ENCODE measurements at places on chromosomes 3 and 15.

GRCh38 chr3:118980832-118981231 lies 53.8 kb downstream of the IGSF11 start:
- DNase-seq: no peak

DNA sequence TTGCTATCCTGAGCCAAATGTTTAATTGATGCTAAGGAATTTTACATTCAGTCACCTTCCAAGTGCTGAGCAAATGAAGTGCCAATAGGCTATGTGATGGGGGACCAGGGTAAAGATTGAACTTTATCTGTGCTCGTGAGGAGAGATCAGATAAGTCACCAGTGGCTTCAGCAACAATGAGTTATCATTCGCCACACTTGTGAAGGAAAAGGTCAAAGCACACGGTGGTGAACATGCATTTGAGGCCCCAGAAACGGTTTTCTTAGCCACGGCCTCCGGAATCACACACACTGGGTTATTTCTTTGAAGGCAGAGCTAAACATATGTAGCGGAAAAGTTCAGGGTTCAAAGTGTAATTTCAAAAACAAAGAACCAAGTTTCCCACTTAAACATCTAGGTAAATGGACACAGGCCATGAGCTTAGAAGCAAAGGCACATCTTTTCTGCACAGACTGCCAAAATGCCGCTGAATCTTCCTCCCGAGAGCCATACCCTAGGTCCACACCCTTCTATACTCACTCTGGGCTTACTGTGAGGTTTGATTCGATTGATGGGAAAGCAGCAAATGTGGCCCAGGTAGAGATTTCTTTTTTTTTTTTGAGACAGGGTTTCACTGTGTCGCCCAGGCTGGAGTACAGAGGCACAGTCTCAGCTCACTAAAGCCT lies 268.5 kb downstream of the SHQ1 start:
- DNase-seq: no peak

- DNase-seq: no peak
Measured at GRCh38 chr3:71185733-71186455, 397.6 kb downstream of the FOXP1 start.

- DNase-seq: no peak
Measured at GRCh38 chr3:149830902-149831301, 17.9 kb downstream of the RNF13 start.

DNA sequence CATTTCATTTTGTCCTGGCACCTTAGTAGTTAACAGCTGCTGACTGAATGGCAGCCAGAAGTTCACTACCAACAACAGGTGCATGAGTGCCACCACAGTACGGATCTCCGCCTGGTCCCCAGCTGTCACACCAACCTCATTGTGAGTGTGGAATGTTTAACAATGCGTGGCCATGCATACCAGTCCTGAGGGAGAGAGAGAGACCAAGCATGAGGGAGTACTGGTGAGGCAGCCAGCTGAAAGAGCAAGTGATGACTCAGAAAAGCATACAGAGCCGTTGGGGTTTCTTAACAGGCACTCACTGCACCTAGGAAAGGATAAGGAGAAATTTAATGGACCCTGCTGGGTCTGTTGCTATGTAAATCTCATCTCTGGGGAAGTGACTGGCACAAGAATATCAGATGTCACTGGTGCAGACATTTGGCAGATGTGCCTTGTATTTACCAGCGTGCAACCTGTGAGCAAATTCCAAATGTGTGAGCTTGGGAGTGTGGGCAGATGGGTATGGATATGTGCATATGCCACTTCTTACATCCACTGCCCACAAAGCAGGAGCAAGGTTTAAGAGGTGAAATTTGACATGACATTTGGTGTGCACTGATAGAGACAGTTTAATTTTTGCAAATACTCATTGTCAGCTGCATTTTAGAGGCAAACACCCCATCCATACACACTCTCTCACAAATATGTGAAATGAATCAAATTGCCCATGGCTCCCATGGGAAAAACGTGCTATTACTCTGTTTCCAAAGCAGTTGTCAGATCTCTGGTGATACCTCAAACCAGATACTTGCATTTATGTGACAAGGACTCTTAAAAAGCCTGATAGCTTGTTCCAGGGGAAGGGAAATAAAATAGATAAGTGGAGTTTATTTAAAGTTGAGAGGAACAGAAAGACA lies 245.2 kb upstream of the ARPP21 start:
- DNase-seq: no peak

GRCh38 chr15:80530737-80531365 lies 126.7 kb downstream of the ARNT2 start:
- DNase-seq: no peak

GRCh38 chr3:136543385-136543784 lies 208.8 kb downstream of the STAG1 start:
- DNase-seq: no peak

DNA sequence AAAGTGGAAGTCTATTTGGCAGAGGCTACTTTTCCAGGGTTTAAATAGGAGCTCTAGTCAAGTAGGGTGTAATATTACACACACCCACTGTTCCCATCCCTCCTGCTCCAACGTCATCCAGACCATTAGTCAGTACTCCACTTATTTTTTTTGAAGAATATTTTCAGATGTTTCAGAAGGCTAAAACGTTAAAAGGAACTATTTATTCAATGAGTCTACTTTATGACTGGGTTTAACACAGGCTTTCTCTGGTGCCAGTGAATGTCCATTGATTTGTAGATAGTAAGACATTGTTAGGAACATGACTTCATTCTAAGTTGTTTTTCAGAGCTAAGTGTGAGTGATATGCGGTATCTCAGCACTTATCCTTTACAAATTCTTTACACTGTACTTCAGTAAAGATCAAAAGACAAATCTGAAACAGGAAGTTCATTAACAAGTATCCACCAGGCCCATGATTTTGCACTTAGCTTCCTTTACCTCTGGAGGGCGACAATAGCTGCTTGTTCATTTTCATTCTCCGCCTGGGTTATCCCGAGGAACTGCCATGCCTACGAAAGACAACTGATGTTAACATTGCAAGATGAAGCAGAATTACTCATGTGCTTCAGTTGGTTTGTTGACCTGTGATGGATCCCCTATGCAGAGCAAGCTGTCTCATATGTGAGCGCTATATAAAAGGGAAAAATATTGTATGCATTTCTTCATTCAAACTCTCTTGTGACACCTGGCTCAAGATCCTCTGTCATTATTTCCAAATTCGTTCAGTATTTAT lies 158.7 kb downstream of the USP13 start:
- DNase-seq: peak; percentile 72

GRCh38 chr3:184685646-184686045 lies 26.2 kb downstream of the MAGEF1 start:
- no peak for DNase-seq

DNA sequence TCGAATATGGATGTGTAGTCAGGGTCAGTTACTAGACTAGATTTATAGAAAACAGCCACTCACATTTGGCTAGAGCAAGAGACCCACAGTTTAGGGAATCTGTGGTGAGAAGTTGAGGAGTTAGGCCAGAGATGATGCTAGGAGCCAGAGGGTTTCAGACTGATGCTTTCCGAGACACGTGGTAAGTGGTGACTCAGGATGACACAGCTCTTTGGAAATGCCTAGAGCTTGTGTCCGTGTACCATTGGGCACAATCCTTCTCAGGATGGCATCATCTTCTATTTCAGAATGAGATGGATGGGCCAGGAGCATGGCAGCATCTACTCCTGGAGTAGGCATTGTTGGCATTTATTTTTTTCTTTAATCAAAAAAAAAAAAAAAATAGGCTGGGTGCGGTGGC lies 28.5 kb downstream of the PTPRG start:
- peak; percentile 33 for DNase-seq

GRCh38 chr3:43855674-43856299 lies 165.0 kb downstream of the ABHD5 start:
- peak; percentile 67 for DNase-seq

Measured in ACHN (cell line).